ENCODE measurements at places on chromosomes 3 and 15.
A peak's percentile ranks its signal among the peaks of the same experiment; 100 is the strongest.

GRCh38 chr3:30964612-30965011 lies 70.2 kb upstream of the GADL1 start:
- no peak for DNase-seq

- DNase-seq = no peak
Observed at GRCh38 chr15:64948916-64949315, 37.2 kb downstream of the ANKDD1A start.

- no peak for DNase-seq
Observed at GRCh38 chr3:54916732-54917131, 11.1 kb downstream of the LRTM1 start.

DNA sequence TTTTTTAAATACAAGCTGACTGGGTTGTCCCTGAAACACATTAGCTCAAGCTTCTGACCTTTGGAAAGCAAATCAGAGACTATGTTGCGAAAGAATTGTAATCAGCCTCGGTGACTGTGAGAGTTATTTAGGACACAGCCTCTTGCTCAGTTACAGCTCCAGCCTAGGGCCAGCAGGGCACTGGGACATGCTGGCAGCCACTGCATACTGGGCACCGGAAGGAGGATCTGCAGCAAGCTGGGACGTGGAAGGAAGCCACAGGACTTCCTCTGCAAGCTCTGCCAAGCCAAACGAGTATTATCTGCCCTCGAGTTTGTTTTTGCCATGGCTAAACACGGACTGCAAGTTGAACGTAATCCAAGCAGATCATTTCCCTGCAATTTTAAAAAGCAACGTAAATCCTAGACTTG lies 24.4 kb upstream of the COPG1 start:
- DNase-seq = no peak

- no peak for DNase-seq
Observed at GRCh38 chr3:57646723-57647122, 46.2 kb downstream of the DENND6A start.

- peak; percentile 6 for DNase-seq
Observed at GRCh38 chr15:90266061-90266431, 574 bp downstream of the NGRN start.

GRCh38 chr15:75023872-75024636 lies 664 bp downstream of the PPCDC start:
- DNase-seq = no peak

- no peak for DNase-seq
Observed at GRCh38 chr15:65176056-65176455, 9.1 kb downstream of the CLPX start.

DNA sequence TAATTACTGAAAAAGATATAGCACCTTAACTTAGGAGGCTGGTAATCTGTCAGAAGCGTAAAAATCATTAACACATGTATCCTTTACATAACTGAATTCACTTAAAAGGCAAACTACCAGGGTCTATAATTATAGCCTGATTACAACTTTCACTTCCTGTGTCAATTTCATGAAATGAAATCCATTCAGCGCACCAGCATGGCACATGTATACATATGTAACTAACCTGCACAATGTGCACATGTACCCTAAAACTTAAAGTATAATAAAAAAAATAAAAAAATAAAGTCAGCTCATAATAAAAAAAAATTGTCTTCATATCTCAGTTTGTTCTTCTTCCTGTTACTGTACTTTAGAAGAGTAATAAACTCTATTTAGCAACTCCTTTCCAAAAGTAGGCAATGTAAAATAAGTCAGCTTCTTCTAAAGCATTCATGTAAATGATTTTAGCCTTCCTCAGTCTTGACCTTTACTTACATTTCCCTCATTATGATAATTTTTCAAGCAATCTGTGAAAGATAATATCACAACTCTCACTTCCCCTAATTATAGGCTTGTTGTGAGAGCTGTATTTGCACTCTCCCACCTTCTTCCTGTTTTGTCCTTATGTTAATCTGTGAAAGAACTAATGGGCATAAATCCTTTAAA lies 50.1 kb downstream of the KBTBD8 start:
- DNase-seq = no peak

- peak; percentile 65 for DNase-seq
Observed at GRCh38 chr3:44976002-44976815, at the start of the genes EXOSC7 and ZDHHC3. TSS of gene EXOSC7 (plus strand) at chr3:44976244. CDS start at chr3:44976278, 34 bp downstream. TSS of gene ZDHHC3 (minus strand) at chr3:44976174. CDS start at chr3:44959436, 16,738 bp downstream.

DNA sequence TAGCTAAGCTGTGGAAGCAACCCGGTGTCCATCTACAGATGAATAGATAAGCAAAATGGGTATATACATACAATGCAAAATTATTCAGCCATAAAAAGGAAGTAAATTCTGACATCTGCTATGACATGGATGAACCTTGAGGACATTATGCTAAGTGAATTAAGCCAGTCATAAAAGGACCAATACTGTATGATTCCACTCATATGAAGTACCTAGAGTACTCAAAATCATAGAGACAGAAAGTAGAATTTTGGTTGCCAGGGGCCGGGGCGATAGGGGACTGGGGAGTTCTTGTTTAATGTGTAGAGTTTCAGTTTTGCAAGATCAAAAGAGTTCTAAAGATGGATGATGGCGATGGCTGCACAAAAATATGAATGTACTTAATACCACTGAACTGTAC lies 10.3 kb downstream of the EID1 start:
- DNase-seq = no peak

DNA sequence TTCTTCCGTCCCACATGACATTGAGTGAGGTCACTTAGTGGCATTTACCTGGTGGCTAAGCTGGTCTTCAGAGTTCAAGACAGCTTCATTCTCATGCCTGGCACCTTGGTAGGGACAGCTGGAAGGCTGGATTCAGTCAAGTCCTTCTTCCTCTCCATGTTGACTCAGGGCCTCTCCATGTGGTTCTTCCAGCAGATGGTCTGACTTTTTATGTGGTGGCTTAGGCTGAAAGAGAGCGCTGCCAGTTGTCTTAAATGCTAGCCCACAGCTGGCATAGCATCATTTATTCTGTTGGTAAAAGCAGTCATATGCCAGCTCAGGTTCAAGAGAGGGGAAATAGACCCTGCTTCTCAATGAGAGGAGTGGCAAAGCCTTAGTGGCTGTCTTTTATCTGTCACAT lies 53.0 kb upstream of the CTDSPL start:
- DNase-seq = no peak

- peak; percentile 46 for DNase-seq
Observed at GRCh38 chr3:149969110-149969939, 1.4 kb downstream of the PFN2 start.

DNA sequence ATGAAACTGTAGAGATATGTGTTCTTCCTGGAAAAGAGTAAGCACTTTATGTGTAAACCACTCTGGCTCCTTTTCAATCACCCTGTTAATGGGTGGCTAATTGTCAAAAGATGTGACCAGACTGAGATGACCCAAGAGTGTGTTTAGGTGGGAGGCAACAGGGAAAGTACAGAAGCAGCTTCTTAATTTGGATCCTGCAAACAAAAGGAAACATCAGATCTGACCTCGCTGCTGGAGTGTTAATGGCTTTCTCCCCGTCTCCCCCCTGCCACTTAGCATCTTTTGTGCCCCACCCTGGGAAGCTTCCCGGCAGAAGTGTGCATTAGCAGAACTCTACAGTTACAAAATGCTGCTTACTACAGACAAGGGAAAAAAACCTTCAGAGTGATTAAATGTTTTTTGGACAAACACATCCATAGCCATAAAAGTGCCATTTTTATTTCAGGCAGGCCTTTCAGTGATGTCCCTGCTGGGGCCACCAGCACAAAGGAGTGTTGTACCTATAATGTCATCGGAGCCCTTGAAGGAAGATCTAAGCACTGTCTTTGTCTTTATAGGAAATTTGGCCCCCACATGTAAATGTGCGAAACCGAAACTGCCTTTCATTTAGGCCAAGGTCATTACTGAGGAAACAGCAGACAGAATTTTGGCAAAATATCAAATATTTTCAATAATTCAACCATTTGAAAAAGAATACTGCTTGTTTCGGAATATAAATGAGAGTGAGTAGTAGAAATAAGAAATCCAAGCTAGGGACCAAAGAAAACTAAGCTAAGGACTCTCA lies 311.0 kb downstream of the WDR72 start:
- no peak for DNase-seq

- no peak for DNase-seq
Observed at GRCh38 chr3:13829311-13829710, 50.6 kb downstream of the WNT7A start.

- peak; percentile 62 for DNase-seq
Observed at GRCh38 chr3:12175844-12176453, 17.2 kb upstream of the TIMP4 start.

GRCh38 chr3:179322286-179323196 lies at the start of gene ZNF639:
TSS of gene ZNF639 (plus strand) at chr3:179323031. CDS start at chr3:179328294, 5,263 bp downstream.
- peak; percentile 86 for DNase-seq

DNA sequence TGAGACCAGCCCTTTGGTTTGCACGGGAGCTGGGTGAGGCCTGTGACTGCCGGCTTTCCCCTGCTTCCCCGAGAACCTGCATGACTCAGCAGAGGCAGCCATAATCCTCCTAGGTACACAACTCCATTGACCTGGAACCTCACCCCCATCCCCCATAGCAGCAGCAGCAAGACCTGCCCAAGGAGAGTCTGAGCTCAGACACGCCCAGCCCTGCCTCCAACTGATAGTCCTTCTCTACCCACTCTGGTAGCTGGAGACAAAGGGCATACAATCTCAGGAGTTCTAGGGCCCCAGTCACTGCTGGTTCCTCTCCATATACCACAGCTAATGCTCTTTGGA lies 141.0 kb upstream of the ARHGEF26 start:
- DNase-seq = no peak

- DNase-seq = no peak
Observed at GRCh38 chr15:28923726-28924280, 38.0 kb downstream of the APBA2 start.

DNA sequence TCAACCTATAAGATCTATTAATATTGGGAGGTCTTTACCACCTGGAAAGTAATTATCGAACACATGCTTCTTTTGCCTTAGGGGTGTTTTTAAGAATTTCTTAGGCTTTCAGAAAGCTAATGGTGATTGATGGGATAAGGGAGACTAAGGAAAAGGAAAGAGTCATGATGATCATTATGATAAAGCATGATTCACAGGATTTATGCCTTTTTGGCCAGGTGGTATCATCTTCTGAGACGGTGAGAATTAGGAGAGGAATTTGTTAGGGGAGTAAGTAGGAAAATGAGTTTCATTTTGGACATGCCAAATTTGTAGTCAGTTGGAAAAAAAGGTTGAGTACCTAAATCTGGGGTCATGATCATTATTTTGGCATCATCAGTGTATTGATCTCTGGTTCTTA lies 8.9 kb downstream of the ARMC8 start:
- no peak for DNase-seq

GRCh38 chr15:101650145-101650544 lies 2.0 kb downstream of the TM2D3 start:
- DNase-seq = no peak

DNA sequence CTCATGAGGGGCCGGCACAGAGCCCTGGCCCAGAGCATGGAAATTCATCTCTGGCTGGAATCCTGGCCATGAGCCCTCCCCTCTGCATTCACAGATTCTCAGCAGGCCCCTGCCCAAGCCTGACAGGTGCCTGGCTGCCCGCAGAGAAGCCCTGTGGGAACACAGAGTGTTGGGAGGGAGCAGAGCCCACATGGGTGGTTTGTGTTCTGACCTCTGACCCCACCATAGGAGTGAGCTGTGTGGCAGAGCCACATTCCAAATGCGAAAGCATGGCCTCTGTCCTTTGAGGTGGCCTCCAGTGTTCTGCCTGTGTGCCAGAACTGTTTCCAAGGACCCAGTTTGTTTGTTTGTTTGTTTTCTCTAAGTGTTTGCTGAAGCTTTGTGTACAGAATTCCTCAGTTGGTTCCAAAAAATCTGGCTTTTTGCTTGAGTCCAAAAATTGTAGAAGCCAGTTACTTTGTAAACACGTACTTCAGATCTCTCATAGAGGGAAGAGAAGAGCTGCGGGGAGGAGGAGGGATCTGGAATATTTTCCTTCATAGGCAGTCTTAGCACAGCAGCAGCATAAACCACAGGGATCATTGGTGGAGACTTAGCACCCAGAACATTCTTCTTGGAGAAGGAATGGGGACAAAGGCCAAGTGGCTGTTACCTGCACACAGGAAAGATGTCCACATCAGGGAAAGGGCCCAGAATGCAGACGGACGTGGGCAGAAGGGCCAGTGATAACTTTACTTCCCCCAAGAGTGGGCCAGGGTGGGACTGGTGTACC lies 36.0 kb downstream of the GRAMD2A start:
- no peak for DNase-seq

DNA sequence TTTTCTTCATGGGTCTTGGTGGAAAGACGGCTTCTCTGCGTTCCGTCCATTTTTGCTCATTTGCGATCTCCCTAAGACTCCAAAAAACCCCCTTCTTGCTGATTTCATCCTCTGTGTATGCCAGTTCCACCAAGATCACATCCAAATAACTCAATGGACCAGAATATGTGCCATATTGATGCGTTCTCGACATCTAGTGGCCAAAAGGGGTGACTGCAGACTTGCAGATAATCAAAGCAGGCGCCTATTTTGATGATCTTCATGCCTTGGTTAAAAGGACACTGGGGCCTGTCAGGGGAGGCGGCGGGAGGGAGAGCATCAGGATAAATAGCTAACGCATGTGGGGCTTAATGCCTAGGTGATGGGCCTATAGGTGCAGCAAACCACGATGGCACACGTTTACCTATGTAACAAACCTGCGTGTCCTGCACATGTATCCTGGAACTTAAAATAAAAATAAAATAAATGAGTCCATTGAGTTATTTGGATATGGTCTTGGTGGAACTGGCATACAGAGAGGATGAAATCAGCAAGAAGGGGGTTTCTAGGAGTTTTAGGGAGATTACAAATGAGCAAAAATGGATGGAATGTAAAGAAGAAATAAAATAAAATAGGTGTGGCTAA lies 104.2 kb upstream of the RAD18 start:
- DNase-seq = peak; percentile 43

DNA sequence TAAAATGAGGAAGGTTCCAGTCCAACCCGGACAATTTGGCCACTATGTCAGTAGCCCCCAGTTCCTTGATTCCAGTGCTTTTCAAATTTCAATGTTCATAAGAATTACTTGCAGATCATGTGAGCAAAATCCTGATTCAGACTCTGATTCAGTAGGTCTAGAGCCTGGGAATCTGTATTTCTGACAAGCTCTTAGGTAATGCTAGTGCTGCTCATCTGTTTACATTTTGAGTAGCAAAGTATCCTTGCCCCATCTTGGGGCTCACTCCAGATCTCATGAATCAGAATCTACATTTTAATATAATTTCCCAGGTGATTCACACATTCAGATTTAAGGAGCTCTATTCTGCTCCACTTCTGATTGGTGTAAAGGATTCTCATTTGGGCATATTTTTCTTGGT lies 142.0 kb downstream of the NAALADL2 start:
- DNase-seq = no peak

DNA sequence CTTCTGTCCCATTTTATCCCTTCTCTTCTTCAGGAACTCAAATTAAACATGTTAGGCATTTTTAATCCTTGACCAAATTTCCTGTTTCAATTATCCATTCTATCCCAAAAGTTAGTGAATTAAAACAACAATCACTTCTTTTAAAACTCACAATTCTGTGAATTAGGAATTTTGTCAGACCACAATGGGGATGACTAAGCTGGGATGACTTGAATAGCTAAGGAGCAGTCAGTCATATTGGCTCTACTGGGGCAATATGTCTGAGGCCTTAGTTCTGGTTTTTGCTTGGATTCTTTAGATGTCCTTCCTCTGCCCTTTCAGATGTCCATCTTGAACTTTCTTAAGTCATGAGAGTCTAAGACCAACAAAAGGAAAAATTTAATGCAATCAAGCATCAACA lies 178.2 kb upstream of the TGFBR2 start:
- DNase-seq = no peak
